ENCODE measurements at places on chromosomes 2 and 18.

DNA sequence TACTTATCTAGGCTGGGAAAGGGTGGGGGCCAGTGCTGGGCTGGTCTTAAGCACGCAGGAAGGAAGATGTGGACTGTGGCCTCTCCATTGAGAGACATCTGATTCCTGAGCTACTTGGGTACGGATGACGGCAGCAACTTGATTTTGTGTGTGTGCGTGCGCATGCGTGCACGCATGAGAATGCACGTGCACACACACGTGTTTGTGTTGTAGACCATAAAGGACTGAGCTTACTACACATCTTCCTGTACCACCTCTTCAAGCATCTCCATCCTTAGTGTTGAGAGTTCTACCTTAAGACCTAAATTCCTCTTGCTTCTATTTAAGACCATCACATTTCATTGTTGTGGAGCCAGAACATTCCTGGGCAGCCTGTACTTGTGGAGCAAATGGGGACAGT lies 9.5 kb downstream of the WNT6 start:
- no peak for DNase-seq

DNA sequence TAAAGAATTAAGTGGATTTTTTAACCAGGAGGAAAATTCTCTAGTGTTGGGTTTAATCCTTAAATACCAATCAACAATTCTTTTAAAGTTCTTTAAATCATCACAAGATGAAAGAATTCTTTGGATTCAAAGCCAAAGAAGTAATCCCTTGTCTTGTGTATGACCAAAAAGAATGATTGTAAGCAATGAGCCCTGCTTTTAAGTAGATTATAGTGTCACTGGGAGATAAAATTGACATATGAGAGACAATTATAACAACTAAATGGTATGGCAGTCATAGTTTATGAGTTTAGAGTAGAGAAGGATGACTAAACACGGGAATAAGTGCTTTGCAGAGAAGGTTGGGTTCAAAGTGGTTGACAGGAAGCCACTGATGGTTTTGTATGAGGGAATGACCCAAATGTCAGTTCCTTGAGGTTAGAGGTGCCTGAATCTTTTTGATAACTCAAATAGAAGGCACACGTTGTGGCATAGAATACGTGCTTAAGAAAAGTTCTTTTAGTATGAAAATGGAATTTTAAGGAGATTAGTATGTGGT lies 199.6 kb upstream of the TCF4 start:
- DNase-seq = no peak

DNA sequence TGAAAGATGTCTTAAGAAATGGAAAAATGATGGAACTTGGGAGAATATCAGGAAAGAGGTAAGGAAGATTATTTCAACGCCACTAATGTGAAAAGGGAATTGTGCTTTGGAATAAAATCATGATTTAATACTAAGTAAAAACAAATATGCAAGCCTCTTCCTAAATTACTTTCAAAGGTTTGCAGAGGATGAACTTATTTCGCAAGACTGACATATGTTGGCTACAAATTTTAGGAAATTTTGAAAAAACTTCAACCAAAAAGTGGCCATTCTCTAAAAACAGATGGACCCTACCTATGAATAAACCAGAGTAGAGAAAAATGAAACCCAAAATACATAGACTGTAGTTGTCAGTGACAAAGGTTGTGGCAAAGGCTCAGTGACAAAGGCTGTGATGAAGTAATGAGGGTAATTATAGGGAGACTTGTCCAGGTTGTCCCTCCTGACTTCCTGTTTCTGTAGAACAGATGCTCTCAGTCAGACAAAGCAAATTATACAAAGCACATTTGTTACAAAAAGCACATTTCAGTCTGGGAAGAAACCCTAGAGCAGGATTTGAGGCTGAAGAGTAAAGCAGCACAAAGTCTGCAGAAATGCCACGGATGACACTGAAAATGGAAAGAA lies 39.5 kb downstream of the SFT2D3 start:
- no peak for DNase-seq

GRCh38 chr2:207692206-207693065 lies 19.0 kb upstream of the CCNYL1 start:
- no peak for DNase-seq

DNA sequence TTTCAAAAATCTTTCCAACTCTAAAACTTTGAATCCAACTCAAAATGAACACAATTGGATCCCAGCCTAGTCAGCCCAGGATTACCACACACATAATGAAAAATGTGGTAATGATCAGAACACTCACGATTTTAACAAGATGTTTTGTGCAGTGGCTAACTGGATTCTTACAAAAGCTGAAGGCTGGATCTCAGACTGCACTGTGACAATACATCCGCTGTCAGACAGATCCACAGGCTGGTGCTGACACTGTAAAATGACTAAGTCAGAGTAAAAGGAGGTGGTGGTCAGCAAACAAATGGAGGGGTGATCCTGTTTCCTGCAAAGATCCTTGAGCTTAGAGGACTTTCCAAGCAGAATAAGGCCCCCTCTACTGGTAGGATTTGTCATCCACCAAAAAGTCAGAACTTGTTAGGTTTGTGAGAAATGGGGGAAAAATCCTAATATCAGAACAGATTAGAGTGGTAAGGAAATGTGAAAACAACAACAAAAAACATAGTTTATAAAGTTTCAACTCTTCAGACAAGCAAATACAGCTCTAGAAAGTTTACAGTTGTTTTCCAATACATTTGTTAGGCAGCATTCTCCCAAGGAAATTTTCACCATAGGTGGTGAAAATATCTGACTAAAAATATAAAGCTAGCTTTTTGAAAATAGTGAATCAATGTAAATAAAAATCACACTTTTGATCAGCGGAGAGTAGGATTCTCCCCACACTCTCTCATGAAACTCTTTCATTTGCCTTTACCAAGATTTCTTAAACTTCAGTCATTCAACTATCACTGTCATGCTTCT lies 211.9 kb downstream of the AGPS start:
- peak; percentile 37 for DNase-seq

DNA sequence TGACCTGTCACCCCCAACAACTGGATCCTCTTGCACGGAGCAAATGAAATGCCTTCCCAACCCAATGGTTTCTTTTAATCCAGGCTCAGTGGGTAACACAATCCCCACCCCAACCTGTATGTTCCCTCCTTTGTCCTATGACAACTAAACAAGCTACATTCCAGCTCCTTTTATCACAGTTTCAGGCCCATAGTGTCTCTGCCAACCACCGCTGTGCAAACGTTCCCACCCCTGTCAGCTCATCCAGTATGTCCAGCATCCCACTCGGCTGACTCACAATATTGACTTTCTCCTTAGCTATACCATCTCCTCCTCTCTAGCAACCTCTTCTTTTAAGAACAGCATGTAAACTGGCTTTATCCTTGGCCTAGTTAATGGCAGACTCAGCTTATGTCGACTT lies 117.9 kb upstream of the PPP1CB start:
- peak; percentile 87 for DNase-seq

DNA sequence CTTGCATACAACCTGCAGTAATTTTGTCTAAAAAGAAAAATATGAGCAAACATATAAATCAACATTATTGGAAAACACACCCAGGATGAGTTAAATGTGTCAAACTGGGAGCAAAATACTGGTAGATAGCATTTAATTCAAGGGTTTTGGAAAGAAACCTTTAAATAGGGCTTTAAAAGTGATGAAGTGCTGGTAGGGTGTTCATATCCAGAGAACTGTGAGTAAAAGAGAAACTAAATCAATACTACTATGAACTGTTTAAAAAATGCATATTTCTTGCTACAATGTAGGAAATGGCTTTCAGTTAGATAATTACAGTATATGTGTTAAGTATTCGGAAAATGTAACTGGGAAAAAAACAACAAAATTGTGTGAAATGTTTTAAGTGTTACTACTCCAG lies 117.8 kb downstream of the ATAD2B start:
- no peak for DNase-seq

DNA sequence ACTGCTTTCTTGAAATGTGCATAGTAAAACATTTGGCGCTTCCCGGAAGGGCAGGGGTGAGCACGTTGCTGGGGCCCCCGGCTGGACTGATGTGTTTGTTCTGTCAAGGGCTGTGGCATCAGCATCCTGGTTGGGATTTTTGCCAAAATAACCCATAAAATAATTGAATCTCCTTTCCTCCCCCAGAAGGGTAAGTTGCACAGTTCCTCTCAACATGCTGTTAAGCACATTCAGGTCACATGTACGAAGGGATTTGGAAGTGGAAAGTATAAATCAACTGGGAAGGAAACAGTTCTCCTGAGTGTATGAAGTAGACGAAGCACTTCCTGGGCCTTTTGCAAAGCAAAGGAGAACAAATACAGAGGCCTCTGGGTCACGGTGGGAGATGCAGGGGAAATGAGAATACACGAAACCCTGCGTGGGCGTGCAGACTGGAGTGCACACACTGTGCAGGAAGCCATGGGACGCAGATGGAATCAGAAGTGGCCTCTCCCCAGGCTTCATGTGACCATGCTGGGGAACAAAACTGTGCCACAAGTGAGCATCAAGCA lies 183.9 kb downstream of the LPIN1 start:
- DNase-seq = no peak

DNA sequence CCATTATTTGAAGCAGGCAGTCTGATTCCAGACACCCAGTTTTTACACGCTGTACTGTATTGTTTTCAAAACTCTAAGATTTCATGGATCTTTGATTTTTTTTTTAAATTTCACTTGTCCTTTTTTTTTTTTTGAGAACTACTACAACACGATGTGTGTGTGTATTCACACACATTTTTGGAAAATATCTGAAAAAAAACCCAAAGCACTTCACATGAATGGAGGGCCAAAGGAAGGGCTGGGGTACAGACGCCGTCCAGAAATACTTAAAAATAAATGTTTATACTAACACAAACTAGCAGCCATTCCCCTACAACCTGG lies 314 bp upstream of the SSB start:
- DNase-seq = no peak

GRCh38 chr2:40210344-40210967 lies 241.4 kb downstream of the SLC8A1 start:
- no peak for DNase-seq

DNA sequence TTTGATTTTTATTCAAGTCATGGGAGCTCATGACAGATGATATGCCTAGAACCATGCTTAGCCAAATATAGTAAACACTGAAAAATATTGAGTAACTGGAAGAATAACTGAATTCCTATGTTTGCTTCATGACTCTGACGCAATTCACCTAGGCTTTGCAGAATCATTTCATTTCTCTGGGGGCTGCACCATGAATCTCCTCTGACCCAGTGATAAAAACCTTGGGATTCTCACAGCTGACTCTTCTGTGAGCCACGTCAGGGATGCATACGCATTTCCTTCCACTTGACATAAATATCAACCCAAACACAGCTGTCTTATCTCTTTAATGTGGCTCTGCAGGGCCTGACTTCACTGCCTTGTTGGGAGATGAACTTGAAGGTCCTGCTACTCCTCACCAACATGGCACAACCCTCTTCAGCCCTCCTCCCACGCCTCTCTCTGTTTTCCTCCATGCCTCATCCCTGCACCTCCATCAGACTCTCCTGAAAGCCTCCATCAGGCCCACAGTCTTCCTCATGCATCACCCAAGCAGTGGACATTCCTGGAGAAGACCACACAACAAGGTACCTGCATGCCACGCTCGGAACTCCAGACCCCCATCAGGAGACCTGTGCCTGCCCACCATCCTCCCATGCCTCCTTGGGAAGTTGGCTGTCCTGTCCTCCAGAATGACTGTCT lies 29.8 kb downstream of the COL6A3 start:
- DNase-seq = no peak

GRCh38 chr2:160246356-160246755 lies 46.3 kb upstream of the ITGB6 start:
- DNase-seq = no peak

DNA sequence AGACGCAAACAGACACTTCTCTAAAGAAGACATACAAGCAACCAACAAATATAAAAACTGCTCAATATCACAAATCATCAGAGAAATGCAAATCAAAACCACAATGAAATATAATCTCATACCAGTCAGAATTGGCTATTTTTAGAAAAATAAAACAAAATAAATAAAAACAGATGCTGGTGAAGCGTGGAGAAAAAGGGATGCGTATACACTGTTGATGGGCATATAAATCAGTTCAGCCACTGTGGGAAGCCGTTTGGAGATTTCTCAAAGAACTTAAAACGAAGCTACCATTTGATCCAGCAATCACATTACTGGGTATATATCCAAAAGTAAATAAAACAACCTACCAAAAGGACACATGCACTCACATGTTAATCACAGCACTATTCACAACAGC lies 206.2 kb downstream of the HNMT start:
- DNase-seq = no peak

GRCh38 chr18:13658436-13659204 lies 67.7 kb downstream of the FAM210A start:
- DNase-seq = no peak

DNA sequence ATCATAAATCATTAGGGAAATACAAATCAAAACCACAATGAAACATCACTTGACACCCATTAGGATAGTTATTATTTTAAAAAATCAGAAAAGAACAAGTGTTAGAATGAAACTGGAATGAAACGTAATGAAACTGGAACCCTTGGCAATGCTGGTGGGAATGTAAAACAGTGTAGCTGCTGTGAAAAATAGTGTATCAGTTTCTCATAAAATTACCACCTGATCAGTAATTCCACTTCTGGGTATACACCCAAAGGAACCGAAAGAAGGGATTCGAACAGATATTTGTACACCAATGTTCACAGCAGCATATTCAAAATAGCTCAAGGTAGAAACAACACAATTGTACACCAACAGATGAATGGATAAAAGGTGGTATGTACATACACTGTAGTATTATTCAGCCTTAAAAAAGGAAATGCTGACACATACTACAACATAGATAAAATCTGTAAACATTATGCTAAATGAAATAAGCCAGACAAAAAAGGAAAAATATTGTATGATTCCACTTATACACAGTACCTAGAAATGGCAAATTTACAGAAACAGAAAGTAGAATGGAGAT lies 27.0 kb downstream of the ROCK1 start:
- DNase-seq = no peak

DNA sequence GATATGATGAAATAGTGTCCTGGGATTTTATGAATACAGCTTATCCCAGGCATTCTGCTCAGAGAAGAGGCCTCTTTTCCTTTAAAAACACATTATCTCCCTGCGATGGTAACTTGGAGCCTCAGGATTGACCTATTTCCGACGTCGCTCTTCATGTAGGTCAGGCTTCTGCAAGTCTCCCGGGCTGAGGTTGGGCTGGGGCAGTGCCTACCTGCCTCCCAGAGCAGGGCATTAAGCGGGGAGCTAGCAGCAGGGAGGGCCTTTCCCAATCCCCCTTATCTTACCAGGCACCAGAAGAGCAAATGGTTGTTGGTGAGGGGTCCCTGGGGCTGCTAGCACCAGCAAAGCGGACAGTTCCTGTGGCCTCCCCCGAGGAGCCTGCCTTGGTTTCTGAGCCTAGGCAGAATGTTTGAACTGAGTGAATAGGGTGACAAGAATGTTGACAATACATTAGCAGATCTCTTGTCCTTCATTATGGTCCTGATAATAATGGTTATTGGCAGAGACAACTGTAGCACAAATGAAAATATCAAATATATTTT lies 60.2 kb downstream of the TRPM8 start:
- DNase-seq = no peak
